Activated CD4-positive, alpha-beta T cell treated with anti-CD3 and anti-CD28 coated beads, Interleukin-2, Interleukin-6, amounts not matched to agents 100 ng/mL and 50 ng/mL, durations not matched to agents 16 hours and 8 hours (primary cell): ENCODE measurements at places on chromosomes 1 and 21.

DNA sequence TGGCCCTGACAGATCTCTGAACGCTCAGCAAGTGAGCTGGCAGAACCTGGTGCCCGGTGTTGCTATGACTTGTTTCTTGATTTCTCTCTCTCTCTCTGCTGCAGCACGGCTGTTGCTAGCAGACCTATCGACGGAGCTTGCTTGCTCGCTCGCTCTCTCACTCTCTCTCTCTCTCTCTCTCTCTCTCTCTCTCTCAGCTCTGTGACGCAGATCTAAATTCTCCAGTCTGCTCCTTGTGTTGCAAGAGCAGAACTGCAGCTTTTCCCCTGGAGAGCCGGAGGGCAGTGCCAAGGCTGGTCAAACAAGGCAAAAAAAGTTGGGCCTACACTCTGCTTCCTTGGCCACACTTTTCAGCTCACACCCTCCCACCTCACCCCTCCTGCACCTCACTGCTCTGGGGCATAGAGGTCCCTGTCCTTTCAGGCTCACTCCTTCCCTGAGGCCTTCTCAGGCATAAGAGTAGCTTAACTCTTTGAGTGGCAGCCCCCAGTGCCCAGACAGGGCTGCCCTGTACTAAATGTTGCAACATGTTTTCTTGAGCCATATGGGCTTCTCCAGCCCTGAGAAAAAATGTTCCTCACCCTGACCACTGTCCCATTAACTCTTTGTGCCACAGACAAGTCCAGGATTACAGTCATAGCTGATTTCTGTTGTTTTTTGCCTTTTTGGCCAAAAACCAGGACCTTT lies 72.2 kb downstream of the CD46 start:
- peak; percentile 90 for DNase-seq

DNA sequence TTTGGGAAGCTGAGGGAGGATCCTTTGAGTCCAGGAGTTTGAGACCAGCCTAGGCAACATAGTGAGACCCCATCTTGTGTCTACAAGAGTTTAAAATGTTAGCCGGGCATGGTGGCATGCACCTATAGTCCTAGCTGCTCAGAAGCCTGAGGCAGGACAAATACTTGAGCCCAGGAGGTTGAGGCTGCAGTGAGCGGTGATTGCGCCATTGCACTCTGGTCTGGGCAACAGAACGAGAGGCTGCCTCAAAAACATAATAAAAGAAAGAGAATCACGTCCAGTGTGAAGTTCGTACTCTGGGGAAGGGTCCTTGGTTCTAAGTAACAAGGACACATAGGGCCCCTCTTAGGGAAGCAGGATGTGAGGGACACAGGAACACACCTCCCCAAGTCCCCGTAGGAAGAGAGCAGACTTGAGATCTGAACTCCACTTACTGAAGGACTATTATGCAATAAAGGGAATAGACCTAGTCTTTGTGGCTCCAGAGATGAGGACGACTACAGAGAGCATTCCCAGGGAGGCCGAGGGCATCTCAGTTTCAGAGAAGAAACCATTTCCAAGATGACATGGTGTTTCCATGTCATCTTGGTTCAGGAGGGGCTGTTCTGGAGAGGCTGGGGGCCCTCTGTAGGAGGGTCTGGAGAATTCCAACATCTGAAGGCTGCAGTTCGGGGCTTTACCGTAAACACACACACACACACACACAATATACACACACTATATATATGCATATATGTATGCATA lies 10.8 kb upstream of the ENO1 start:
- no peak for DNase-seq

- no peak for DNase-seq
Measured at GRCh38 chr1:183002797-183003196, 20.4 kb upstream of the LAMC1 start.

GRCh38 chr1:36911561-36912364 lies 122.6 kb downstream of the GRIK3 start:
- DNase-seq, result no peak

GRCh38 chr1:220013497-220013896 lies 32.8 kb downstream of the EPRS1 start:
- DNase-seq, result no peak

- no peak for DNase-seq
Measured at GRCh38 chr21:42236014-42236413, 17.1 kb downstream of the ABCG1 start.

GRCh38 chr1:243501002-243501401 lies 245.2 kb downstream of the SDCCAG8 start:
- no peak for DNase-seq

DNA sequence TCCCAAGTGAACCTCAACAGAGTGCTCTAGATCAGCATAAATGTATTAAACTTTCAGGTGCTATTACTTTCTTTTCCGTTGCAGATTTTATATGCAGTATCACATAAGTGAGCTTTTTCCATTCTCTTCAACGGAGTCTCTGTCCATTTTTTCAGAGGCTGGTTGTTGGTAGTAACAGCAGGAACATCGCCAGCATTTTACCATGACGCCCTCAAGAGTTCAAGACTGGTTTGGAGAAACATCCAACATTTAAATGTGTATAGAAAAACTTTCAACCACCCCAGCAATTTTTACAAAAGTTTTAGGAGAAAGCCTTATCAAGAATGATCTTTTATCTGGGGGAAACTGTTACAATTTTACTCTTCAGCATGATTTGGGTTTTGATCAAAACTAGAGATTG lies 117.0 kb downstream of the TGFB2 start:
- DNase-seq, result no peak

GRCh38 chr1:212683357-212683722 lies 16.3 kb downstream of the BATF3 start:
- DNase-seq, result peak; percentile 92

DNA sequence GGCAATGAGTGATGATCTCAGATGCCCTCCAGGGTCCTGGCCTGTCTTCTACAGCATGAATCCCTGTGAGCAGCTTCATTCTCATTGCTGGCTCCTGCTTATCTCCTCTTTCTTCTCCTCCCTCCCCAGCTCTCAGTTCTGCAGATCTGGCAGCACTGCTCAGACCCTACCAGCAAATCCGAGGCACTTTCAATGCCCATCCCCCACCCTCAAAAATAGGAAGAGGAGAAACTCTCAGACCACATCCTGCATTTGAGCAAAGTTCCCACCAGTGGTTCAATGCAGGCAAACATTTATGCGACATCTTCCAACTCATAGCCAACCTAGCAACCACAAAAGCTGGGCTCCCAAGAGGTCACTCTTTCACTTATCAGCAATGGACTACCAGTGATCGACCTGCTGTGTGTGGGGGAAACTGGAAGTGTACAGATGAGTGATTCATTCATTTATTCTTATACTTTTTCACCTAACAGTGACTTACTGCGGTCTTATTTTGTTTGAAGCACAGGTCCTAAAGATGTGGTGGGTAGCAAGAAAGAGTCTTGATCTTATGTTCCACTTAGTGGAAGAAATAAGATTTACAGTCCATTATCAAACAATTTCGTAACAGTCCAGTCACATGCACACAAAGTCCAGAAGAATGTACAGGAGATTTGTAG lies 5.8 kb upstream of the CHI3L2 start:
- DNase-seq, result peak; percentile 89

- peak; percentile 88 for DNase-seq
Measured at GRCh38 chr1:153796786-153797659, 21.8 kb downstream of the SLC27A3 start.

DNA sequence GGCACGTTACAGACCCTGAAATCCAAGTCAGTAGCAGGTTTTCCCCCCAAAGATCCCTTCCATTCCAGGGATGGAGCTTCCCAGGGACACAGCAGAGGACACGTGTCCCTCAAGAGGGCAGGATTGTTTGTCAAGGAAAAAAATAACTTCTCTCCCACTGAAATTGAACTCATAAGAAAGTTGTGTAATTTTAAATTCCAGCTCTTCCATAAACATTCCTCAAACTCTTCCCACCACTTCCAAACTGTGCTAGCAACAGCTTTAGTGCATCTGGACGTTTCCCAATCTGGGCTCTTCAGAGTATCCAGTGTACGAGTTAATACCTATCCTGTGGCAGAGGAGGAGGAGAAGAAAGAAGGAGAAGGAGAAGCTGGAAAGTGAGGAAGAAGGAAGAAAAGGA lies 79.6 kb downstream of the PSMG1 start:
- DNase-seq, result no peak

DNA sequence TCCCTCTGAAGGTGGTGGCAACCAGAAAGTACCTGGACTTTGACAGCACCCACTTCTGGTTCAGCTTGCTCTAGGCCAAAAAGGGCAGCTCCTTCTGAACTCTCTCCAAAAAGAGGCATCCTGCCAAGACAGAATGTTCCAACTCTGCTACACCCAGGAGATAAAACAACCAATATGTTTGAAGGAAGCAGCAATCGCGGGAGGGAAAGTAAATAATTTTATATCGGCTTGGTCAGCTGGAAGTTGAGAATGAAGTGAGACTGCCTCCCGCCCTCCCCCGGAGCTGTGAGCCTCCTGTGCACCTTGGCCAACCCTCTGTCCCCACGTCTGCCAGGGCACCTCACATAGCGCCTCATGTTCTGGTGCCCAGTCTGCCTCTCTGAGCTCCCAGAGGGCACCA lies 130.3 kb upstream of the ATP1A1 start:
- no peak for DNase-seq

DNA sequence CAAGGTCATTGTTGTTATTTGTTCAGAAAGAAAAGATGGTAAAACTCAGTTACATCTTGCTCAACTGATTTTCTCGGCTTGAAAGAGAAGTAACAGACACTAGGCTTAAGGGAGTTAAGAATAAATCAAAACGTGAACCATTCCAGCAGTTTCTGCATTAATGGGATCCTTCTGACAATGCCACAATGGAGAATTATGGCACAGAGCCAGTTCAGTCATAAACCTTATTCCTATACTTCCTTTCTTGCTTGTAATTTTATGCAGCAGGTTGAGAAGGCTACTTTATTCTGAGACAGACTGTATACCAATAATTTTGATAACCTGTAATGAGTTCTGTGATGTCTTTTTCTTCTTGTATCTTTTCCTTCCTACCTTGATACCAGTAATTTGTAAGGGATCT lies 167.0 kb downstream of the C1orf21 start:
- DNase-seq, result no peak

GRCh38 chr1:14597343-14598006 lies 1.0 kb upstream of the KAZN start:
- DNase-seq, result no peak

DNA sequence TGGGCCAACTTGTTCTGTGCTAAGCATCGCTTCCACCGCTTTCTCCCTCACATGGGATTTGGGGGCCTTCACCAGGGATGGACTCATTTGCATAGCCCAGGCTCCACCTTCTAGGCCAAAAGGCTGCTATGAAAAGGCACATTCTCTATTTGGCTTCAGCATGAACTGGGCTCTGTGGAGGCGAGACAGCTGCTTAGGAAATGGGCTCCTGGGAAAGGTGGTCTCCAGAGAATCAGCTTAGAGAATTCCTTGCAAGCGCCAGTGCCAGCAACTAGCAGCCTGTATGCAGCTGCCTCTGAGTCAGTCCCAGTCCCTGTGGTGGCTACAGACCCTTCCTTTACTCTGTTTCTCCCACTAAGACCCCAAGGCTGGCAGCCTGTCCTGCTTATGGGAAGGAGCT lies 214.5 kb downstream of the HIVEP3 start:
- no peak for DNase-seq

DNA sequence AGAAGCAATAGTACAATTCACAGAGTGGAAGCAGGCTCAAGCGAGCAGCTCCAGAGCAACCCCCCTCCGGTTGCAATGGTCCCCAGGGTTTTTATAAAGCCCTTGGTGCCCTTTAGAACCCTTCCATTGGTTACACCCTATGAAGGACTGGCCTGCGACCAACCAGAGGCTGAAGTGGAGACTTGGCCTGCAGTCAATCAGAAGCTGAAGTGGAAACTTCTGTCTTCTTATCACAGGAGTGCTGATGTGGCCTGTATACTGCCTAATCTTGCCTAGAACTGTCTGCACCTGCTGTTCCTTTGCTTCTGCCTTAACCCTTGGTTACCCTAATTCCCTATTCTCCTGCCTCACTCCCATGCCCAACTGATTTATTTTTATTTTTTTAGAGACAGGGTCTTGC lies 15.4 kb upstream of the FRRS1 start:
- DNase-seq, result no peak

GRCh38 chr1:66525086-66525485 lies 8.9 kb upstream of the SGIP1 start:
- DNase-seq, result no peak

DNA sequence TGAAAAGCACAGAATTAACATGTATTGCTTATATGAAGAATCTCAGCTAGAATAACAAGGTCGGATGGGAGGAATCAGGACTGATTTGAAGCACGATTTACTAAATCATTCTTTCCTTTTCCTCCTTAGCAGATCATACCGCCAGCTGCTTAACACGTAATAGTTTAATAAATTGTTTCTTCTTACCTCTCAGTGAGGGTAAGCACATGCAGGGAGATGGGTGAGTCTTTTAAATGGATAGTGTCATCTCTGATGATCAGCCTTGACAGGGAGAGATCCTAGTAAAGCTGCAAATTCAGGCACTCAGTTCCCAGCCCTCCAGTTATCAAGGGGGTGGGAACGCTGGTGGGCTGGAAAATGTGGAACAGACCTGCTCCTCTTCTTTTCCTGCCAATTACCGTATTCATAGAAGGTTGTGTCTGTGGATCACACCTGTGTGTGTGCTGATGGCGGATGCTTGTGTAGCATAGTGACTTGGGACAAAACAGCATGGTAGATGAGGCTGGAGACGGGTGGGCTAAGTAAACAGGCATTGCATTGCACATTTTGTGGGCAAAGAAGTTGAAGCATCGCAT lies 30.7 kb downstream of the NTPCR start:
- DNase-seq, result no peak

- DNase-seq, result no peak
Measured at GRCh38 chr1:21472861-21473260, 32.9 kb downstream of the NBPF3 start.

DNA sequence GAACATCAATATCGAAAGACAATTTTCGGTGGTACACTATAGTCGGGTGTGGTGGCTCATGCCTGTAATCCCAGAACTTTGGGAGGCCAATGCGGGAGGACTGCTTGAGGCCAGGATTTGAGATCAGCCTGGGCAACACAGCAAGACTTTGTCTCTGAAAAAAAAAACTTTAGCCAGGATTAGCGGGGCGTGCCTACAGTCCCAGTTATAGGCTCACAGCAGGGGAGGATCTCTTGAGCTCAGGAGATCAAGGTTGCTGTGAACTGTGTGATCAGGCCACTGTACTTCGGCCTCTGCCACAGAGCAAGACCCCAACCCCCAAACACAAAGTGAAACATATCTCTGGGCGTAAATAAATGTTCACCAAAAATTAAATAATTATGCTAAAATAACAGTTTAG lies 1.6 kb downstream of the TADA1 start:
- no peak for DNase-seq
